ENCODE measurements at places on chromosomes 1 and 21.

DNA sequence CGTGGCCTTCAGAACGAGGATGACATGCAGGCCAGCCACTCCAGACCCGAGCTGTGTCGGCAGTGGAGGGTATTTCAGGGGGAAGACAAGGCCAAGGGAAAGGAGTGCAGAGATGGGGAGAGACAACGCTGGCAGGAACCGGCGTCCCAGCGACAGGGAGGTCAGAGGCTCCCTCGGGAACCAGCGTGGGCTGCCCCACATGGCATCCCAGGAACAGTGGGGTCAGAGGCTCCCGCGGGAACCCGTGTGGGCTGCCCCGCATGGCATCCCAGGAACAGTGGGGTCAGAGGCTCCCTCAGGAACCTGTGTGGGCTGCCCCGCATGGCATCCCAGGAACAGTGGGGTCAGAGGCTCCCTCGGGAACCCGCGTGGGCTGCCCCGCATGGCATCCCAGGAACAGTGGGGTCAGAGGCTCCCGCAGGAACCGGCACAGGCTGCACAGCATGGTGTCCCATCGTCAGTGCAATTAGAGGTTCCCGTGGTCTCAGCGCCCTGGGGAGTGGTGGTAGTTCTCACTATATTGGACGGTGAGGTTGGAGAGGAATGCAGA is 43.0 kb downstream of the SLC19A1 start:
- DNase-seq: no peak

GRCh38 chr1:234119431-234119830 is 215.0 kb downstream of the SLC35F3 start:
- DNase-seq: no peak

DNA sequence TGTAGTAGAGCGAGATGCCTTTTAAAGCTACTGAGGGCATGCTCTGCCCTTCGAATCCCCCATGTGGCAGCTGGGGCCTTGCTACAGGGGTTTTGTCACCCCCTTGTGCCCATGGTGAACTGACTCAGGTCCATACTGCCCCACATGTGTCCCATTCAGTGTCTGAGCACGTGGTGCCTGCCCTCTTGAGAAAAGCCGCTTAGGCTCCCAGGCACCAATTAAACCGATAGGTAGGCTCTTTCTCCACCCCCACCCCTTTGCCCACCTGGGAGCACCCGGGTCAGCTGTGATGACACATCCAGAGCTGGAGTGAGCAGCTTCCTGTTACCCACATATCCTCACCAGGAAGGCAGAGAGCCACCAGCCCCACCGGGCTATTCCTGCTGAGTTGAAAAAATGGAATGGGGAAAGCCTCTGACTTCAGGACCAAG is 30.5 kb downstream of the TMCC2 start:
- no peak for DNase-seq

GRCh38 chr1:151737479-151737878 is 16.2 kb downstream of the RIIAD1 start:
- DNase-seq: no peak

DNA sequence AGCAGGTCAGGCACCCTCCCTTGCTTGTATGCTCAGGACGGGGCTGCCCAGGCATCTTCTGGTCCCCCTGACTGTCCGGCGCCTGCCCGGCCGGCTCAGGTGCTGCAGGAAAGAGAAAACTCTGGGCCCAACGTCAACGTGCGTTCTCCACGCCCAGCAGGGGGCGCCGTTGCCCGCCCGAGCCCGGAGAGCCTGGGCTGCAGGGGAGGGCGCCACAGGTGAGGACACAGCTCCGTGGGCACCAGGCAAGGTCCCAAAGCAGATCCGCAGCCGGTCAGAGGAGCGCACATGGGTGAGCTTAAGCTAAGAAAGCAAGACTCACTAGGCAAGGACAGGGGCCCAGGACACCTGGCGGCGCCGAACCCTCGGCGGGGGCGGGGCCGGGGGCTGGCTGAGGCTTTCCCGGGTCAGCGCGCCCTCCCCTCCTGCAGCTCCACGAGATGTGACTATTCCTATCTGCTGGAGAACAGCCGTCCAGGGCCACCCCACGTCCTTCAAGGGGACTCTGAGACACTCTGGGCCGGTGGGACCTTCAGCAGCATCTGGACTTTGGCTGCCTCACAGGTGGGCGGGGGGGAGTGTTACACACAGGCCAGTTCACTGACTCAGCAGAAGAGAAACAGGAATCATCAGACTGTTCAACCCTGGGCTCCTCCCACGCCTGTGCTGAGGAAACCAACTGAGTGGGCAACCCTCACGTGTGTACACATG is 29.3 kb downstream of the KRTAP10-1 start:
- DNase-seq: peak; percentile 78

GRCh38 chr1:199335496-199335895 is 692.0 kb upstream of the NR5A2 start:
- DNase-seq: no peak

DNA sequence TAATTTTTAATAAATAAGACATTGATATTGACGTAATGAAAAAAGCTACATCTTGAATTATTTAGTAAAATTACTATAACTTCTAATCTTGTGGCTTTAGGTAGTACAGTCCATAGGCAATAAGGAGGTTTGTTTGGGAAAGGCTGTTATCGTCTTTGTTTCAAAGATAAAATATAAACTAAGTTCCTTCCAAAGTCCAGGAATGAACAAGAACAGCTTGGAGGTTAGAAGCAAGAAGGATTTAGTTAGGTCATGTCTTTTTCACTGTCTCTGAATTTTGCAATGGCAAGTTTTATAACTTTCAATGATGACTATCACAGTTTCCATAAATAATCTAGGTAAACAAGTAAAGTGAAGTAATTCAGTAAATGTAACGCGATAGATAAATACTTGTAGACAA is 106.9 kb upstream of the OLFM3 start:
- no peak for DNase-seq

DNA sequence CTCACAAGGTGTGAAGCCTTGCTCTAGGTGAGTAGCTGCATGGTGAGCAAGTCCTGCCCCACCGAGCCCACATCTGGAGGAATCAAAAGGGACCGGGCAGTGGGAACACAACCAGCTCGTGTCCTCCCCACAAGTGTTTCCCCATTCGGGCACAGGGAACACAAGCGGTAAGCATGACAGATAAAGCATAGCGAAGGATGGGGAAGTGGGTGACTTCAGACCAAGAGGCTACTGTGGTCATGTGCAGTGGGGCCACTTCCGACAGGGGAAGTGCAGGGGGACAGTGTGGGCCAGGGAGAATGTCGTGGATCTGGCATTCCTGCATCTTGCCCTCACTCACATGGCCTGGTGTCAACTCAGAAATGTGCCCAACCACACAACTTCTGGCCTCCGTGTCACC is 306.2 kb downstream of the FAM72C start:
- no peak for DNase-seq
